Activated T-cell treated with anti-CD3 and anti-CD28 coated beads, Interleukin-2, amount 50 U/mL, for 4 hours (primary cell): ENCODE measurements at places on chromosomes 5 and 9. TPM values are rescaled to one million over a fixed set of nuclear protein-coding genes. Genes with fewer than 3 reads are reported as not detected.

CAMLG gene
- 23.1 TPM for total RNA-seq

CMYA5 gene
- 0.22 TPM for total RNA-seq

FCHSD1 gene
- total RNA-seq: 20.5 TPM

COL23A1 gene
- not detected for total RNA-seq

PCDHAC1 gene
- not detected for total RNA-seq

PRSS3 gene
- total RNA-seq: 0.82 TPM

PCDHGA9 gene
- total RNA-seq: 0.16 TPM

CER1 gene
- total RNA-seq: not detected
